ENCODE measurements at places on chromosomes 6 and 20.
A peak's percentile ranks its signal among the peaks of the same experiment; 100 is the strongest.

GRCh38 chr6:148285205-148285604 is 57.4 kb upstream of the SASH1 start:
- no peak for DNase-seq

GRCh38 chr20:5024982-5025381 is 23.7 kb upstream of the SLC23A2 start:
- no peak for DNase-seq

GRCh38 chr6:5850848-5851255 is 155.9 kb downstream of the NRN1 start:
- DNase-seq = no peak

- DNase-seq = no peak
Observed at GRCh38 chr6:108222064-108222463, 38.8 kb downstream of the SNX3 start.

DNA sequence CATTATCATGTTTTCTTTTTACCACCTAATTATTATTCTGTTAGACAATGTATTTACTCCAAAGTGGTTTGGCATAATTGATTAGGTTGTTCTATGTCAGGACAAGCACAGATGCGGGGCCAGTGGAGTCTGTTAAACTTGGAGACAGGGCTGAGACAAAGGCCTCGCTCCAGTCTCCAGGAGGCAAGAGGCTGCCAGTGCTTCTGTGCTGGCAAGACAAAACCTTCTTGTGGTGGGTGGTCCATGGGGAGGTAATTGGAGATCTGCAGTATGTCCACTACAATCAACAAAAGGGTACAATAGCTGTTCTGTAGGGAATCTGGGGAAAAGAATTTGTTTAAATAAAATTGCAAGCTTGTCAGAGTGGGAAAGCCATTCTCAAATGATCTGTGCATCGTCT is 677.2 kb upstream of the SLC35B3 start:
- DNase-seq = no peak

- no peak for DNase-seq
Observed at GRCh38 chr20:50834599-50835005, 39.7 kb downstream of the BCAS4 start.

DNA sequence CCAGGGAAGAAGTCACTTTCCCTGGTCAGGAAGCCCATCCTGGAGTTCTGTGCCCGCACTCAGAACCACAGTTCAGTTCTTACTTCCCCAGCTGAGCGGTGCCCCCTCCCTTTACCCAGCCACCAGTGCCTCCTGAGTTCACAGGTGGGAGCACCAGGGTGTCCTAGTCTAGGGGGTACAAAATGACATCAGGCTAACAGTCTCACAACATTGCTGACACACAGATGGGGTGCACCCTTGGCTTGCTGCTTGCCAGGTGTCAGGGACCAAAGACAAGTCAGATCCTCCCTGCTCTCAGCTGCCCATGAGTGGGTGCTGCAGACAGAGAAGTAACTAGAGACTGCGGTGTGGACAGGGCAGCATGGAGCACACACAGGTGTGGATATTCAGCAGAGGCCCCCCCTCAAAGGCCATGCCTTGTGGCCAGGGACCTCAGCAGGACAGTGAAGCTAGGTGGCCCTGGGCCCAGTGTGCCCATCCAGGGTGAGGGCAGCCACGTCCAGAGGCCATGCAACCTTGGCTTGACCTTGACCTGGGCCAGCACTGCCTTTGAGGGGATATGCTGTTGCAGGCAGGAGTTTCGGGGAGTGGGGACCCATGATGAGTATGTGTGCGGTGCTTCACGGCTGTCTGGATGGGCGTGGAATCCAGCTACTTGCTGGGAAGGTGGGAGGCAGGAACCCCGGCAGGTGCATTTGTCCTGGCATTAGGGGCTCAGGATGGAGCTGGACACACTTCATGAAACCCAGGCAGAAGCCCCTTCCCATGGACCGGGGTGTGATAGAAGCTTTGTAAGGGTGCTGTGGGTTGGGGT is 110.4 kb upstream of the FRMD1 start:
- no peak for DNase-seq

- no peak for DNase-seq
Observed at GRCh38 chr6:16592223-16592911, 168.9 kb downstream of the ATXN1 start.

DNA sequence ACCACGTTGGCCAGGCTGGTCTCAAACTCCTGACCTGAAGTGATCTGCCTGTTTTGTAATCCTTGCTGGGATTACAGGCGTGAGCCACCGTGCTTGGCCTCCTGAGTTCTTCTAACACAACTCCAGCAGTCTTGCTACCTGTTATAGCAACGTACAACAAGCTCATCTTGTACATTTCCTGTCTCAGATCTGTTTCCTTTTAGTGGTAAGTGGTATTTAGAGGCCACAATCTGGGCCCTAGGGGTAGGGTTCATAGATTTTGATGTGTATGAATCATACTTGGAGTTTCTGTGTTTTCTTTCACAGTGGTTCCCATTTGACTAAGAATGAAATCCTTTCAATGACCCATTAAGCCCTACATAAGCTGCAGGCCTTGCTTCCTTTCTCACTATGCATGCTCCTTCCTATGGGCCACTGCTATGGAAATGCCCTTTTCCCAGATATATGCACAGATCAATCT is 27.1 kb upstream of the SYNCRIP start:
- DNase-seq = no peak

GRCh38 chr6:36772397-36772796 is 66.8 kb downstream of the CPNE5 start:
- DNase-seq = no peak

- no peak for DNase-seq
Observed at GRCh38 chr6:81834141-81834681, 81.7 kb upstream of the TENT5A start.

- DNase-seq = no peak
Observed at GRCh38 chr6:25193460-25194171, 85.6 kb upstream of the CARMIL1 start.

DNA sequence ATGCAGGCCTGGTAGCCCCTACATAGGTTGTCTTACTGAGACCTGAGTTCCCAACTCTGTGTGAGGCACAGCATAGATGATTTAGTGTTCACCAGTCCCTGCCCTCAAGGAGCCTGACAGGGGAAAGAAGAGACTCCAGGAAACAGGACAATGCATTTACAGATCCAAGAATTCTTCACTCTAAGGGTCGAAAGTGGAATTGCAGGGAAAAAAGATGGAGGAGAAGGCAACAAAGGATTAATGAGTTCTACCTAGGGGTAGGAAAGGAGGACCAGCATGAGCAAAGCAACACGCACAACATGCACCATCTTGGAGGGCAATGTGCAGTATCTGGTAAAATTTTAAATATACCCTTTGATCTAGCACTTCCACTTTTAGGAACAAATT is 5.9 kb downstream of the SPAG4 start:
- DNase-seq = no peak

DNA sequence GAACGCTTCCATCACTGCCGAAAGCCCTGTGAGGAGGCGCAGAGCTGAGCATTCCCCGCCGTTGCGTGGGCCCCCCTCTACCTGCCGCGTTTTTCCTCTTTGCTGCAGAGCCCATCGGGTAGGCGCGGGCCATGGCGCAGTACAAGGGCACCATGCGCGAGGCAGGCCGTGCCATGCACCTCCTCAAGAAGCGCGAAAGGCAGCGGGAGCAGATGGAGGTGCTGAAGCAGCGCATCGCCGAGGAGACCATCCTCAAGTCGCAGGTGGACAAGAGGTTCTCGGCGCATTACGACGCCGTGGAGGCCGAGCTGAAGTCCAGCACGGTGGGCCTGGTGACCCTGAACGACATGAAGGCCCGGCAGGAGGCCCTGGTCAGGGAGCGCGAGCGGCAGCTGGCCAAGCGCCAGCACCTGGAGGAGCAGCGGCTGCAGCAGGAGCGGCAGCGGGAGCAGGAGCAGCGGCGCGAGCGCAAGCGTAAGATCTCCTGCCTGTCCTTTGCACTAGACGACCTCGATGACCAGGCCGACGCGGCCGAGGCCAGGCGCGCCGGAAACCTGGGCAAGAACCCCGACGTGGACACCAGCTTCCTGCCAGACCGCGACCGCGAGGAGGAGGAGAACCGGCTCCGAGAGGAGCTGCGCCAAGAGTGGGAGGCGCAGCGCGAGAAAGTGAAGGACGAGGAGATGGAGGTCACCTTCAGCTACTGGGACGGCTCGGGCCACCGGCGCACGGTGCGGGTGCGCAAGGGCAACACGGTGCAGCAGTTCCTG is 693 bp downstream of the FAM50B start:
- DNase-seq = peak; percentile 18

GRCh38 chr6:24489881-24490280 is 503 bp upstream of the GPLD1 start:
- no peak for DNase-seq

DNA sequence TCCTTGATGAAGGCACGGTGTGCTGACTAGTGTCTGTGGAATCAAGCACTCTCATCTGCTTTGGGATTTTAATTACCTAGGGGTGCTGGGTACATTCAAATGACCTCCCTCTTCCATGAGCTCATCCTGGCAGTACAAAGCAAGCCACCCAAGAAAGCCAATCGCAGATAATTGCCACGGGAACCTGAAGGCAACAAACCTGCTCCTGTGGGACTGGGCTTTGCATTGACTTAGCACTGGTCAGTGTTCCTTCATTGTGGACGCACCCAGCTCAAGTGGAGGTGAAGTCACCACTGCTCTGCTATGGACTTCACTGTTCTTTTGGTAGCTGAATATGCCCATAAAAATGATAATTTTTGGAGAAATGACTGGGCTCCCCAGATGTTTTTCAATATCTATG is 261.6 kb upstream of the FERMT1 start:
- DNase-seq = no peak

- no peak for DNase-seq
Observed at GRCh38 chr20:60921022-60921622, 330.9 kb upstream of the CDH4 start.

- no peak for DNase-seq
Observed at GRCh38 chr20:53555081-53555480, 38.6 kb downstream of the ZNF217 start.

- DNase-seq = no peak
Observed at GRCh38 chr6:124393536-124393935, 568.7 kb upstream of the RNF217 start.

Data from amygdala (tissue), 56 donors.